Chondrocyte (in vitro differentiated cells): ENCODE measurements at places on chromosomes 3 and 15. TPM values are rescaled to one million over a fixed set of nuclear protein-coding genes. Genes with fewer than 3 reads are reported as not detected.

GRCh38 chr3:111774622-111775021 is 84.4 kb upstream of the PHLDB2 start:
- DNase-seq = no peak

- DNase-seq = no peak
Observed at GRCh38 chr15:71103102-71103676, 12.1 kb upstream of the THSD4 start.

- DNase-seq = no peak
Observed at GRCh38 chr3:191414732-191415131, 46.2 kb upstream of the PYDC2 start.

DNA sequence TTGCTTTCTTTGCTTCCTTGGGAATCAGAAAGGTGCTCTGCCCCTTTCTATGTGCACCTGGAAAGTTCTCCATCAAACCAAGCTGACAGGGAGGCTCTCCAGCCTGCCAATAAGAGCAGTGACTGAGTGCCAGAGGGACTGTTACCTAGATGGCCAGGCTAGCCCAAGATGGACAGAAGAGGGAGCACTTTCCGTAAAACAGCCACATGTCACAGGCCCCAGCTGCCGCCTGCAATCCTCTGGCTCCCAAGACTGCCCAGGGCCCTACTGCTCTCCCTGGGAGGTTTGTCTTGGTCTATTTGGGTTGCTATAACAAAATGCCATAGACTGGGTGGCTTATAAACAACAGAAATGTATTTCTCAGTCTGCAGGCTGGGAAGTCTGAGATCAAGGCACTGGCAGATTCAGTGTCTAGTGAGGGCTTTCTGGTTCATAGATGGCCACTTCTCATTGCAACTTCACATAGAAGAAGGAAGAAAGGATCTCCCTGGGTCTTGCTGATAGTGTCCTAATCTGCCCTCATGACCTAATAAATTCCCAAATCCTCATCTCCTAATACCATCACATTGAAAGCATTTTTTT is 72.3 kb downstream of the TAMM41 start:
- DNase-seq = no peak

- DNase-seq = no peak
Observed at GRCh38 chr15:70947351-70948335, 55.0 kb downstream of the LRRC49 start.

GRCh38 chr3:173214576-173214975 is 73.5 kb upstream of the SPATA16 start:
- DNase-seq = no peak

- DNase-seq = no peak
Observed at GRCh38 chr3:128447561-128448013, 19.1 kb downstream of the DNAJB8 start.

GRCh38 chr15:31175484-31175883 is 74.0 kb upstream of the TRPM1 start:
- DNase-seq = no peak

DNA sequence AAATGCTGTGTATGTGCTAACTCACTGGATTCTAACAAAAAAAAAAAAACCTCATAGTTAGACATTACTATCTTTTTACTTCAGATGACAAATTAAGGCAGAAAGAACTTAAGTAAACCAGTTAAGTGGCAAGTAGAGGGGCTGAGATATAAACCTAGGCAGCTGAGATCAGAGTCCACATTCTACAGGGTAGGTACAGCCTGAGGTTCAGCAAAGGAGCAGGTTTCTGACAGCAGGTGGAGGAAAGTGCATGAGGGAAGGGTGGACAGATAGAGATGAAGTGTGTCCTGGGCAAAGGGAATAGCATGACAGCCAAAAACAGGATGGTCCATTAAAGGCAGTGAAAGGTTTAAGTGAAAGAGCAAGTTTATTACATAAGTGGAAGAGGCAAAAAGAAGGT is 329.2 kb downstream of the ULK4 start:
- no peak for DNase-seq

DNA sequence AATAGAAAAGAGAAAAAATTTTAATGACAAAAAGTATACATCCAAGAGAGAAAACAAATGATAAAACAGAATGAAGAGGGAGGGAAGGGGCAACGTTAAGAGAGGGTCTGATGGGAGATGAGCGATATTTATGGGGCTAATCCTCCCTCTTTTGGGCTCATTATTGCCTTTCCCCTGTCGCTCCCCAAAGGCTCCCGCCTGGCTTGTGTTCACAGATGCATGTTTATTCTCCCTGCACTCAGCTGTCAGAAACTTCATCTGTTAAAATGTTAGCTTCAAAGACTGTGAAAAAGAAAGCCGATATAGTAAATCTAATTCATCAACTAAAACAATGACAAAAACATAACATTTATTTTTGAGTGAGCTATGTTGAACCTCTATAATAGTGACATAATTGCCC is 74.3 kb downstream of the GABRB3 start:
- no peak for DNase-seq

GRCh38 chr3:61564395-61565059 is 3.2 kb downstream of the PTPRG start:
- peak; percentile 94 for DNase-seq

- DNase-seq = no peak
Observed at GRCh38 chr15:51307811-51308210, 30.6 kb downstream of the CYP19A1 start.

- no peak for DNase-seq
Observed at GRCh38 chr3:9117220-9117619, 132.2 kb downstream of the SRGAP3 start.

DNA sequence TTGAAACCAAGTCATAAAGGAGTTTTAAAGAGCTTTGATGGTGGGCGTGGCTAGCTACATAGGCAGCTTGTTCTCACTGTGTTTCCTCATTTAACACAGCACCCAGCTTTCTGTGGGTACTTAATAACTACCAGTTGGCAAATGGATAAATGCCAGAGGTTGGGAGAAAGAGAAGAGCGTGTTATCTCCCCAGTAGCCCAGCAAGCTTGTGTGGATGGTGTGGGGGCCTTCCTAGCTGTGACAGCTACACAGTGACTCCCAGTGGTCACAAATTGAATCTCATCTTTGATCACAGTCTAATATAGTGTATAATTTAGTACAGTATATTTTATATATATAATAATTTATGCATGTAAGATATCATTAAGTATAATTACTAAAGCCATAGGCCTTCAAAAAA is 984.1 kb downstream of the EPHA3 start:
- DNase-seq = no peak

DNA sequence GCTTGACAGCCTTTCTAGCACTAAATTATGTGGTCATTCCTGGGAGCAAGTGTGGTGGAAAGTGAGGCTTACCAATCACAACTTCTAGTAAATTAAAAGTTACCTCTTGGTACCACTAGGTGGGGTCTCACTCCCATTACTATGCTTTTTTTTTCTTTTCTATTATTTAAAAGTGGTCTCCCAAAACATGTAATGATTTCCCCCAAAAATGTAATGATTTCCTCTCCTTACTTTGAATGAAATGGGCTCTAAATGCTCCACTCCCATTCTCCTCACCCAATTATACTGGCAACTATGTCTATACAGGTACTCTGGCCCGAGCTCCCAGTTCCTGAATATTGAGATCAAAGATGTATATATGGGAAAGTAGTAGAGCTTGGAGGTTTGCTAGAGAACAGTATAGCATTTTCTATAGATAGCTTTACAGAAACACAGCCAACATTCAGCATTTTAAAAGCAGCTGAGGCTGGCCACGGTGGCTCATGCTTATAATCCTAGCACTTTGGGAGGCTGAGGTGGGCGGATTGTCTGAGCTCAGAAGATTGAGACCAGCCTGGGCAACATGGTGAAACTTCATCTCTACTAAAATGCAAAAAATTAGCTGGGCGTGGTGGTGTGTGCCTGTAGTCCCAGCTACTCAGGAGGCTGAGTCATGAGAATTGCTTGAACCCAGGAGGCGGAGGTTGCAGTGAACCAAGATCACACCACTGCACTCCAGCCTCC is 70.9 kb downstream of the DCUN1D1 start:
- no peak for DNase-seq

DNA sequence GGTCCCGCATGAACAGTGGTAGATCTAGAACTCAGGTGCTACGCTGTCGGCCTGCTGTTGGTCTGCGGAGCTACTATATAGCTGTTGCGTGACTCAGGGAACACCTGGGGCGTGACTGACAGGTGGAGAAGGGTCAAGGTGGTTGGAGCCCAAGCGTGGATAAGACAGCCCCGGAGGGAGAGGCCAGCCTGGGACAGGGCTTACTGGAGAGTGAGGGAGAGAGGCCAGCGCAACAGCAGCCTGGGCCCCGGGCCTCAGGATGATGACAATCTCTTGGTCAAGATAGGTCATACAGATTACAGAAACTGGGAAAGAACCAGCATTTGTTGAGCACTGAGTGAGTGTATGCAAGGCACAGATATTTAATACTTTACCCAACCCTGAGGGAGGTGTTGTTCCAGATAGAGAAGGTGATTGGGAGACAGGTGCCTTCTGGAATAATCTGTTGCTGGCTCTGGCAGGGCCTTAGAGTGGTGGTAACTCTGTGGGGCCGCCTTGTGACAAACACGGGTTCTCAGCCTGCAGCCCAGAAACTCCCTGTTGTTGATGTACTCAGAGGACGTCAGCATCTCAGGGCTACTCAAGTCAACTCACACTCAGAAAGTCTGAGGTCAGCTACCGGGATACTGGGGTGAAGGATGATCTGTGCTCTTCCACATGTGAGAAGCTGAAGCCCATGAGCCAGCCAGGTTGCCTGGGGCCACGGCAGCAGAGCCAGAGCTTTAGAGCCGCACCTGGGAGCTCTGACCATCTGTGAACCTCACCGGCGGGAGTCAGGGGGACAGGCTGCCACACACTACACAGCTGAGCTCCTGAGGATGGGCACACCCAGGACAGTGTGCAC is 265.4 kb upstream of the HES1 start:
- no peak for DNase-seq

DNA sequence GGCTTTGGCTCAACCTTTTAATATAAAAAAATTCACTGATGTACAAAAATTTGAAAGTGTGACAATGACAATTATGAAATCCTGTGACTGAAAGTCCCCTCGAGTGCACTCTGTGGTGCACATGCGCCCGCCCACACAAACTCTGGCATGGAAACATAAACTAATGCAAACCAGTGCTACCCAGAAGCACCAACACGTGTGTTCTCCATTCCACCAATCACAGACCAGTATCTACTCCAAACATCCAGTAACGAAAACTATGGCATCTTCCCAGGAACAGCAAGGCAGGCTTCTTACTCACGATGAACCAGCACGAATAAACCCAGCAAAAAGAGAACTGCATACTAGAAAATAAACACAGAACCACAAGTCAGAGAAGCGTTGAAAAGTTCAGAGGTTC is 11.7 kb upstream of the NMB start:
- no peak for DNase-seq

DNA sequence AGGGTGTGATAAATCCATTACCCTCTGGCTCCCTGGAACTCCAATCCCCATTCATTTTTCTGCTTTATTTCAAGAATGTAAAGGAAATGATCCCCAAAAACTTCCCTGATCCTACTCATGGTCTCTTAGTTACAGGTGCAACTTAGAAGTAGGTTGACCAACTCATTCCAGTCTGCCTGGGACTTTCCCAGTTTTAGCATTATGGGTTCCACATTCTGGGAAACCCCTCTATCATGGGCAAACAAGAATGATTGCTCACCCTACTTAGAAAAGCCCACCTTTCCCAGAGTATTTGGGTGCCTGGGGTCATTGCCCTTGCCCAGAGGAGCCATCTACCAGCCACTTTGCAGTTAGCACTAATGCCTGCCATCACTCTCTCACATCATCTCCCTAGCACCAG is 15.6 kb downstream of the CLDN18 start:
- no peak for DNase-seq

GRCh38 chr3:6315906-6316305 is 545.0 kb upstream of the GRM7 start:
- DNase-seq = no peak

DNA sequence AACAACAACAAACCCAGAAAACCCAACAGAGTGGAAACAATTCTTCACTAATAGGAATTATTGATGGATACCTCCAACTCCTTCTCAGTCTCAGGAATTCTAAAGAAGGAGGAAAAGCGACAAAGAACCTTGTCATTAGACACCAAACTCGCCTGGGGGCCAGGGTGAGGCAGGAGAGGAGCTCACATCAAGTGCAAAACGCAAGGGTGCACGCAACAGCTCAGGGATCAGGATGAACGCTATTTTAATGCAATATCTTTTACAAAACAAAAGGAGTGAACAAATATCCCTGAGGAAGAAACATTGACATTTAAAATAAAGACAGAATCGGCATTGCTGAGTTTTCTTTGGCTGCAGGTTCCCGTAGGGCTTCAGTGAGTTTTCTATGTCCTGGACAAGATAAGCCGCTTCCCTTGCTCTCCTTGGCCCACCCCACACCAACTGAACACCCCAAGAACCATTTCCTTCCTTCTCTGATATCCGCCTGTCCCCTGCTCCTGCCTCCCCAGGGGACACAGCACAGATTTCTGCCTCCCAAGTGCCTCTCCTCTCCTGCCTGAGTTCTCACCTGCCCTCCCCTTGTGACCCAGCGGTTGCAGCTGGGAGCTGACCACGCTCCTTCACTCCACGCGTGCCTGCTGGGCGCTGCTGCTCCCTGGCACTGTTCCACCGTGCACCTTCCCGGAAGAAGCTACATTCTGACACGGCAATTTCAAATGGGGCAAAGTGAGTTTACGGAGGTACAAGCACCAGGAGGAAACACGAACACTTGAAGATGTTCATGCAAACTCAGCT is 63.0 kb downstream of the ATP10A start:
- no peak for DNase-seq

DNA sequence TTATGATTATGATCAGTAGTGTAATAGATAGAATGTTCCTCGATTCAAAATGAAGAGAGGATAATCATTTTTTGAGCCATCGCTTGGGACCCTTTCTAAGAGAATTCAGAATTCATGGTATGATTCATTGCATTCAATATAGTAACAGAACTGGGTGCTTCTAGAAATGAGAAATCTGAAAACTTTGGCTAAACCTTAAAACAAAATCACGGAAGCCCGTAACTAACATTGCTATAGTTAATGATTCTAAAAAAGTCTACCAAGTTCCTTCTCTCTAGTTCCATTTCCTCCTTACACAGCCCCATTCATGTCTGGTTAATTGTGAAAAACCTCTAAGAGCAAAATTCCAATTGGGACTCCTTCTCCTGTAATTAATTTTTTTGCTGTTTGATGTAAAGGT is 217.1 kb downstream of the GBE1 start:
- no peak for DNase-seq

DNA sequence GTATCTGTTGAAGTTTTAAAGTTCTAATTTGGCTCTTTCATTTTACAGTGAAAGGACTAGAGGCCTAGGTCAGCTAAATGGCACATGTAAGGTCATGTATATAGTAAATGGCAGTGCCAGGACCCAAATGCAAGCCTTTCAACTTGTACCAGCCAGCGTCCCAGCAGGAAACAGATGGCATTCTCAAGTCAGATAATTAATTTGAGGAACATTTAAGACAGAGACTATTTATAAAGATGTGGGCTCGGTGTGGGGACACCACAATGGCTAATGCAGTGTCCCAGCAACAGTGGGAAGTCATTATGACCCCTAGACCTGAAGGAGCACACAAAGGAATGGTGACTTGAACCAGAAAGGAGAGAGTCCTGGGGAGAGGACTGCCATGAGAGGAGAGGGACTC is 6.1 kb downstream of the MINDY4B start:
- no peak for DNase-seq

Gene COL8A1
- 2,310 to 3,570 TPM (median 2,343 TPM) in 3 replicates for total RNA-seq

Gene ECE2
- total RNA-seq = not detected in 3 replicates

Gene TEX264
- total RNA-seq = 43.0 to 45.0 TPM (median 45.0 TPM) in 3 replicates

Gene EHHADH
- total RNA-seq = 0.70 to 4.9 TPM (median 3.5 TPM) in 3 replicates

Gene SEMA5B
- 3.1 to 68.8 TPM (median 68.4 TPM) in 3 replicates for total RNA-seq
